ENCODE measurements at places on chromosomes 16 and 17.

DNA sequence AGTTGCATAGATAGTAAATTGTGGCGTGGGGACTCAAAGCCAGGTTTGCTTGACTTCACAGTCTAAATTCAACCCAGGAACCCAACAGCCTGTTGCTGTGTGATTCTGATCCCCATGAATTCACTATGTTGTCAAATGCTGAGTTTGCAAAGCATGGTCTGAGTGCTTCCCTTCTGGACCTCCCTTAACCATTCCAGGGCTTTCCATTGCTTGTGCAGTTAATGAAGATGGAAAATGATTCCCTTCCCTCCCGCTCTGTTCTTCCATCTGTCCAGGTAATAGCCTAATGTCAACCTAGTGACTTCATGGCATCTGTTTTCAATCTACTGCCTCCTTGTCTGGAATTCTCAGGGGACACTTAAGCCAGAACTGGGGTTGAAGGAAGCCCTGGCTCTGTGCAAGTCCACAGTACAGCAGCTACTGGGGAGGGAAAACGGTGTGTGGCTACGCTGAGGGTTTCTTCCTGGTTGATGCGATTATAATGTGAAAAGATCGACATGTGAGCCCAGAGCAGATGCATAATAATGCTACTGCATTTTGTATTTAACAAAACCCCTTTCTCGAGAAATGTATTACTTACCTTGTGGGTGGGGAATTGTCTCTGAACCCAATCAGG, 206.7 kb downstream of the CDH13 start:
- no peak for DNase-seq

GRCh38 chr16:88009563-88010342, 58.5 kb downstream of the BANP start:
- DNase-seq: peak; percentile 57

- DNase-seq: no peak
These were observed 112.9 kb upstream of the ZKSCAN2 start for GRCh38 chr16:25370541-25370940.

- no peak for DNase-seq
These were observed 3.2 kb downstream of the ACOX1 start for GRCh38 chr17:75975757-75976174.

DNA sequence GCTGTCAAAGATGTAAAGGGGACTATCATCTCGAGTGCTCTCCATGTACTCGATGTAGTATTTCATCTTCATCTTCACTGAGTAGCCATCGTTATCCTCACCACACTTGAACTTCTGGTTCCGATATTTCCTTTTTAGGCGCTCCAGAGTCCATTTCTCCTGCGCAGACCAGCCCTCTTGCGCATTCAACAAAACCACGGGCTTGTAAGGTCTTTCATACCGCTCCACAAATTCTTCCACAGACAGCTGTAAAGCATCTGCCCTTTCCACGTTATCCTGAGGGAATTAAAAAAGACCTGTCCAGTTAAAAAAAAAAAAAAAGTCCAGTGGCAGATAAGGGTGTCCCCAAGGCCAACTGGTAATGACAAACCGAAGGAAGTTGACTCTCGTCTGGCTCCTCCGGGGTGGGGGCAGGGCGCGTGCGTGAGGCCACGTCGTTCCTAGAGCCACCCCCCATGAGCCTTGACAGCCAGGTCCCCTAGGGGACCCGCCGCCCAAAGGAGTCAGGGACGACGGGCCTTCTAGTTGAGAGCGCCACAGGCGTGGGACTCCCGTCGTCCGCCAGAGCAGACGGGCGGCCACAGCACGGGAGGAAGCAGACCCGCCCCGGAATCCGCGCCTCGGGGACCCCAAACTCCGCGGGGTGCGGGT, 701 bp downstream of the JMJD6 start:
- no peak for DNase-seq

- no peak for DNase-seq
These were observed at the start of gene NME4 for GRCh38 chr16:397135-397661. Gene NME4, plus strand, starts transcription at chr16:397199. Its CDS starts 24 bp downstream, at chr16:397223.

- peak; percentile 92 for DNase-seq
These were observed 5.6 kb upstream of the MTSS2 start for GRCh38 chr16:70691223-70692129.

GRCh38 chr16:53773150-53773846, 69.3 kb downstream of the FTO start:
- peak; percentile 84 for DNase-seq

DNA sequence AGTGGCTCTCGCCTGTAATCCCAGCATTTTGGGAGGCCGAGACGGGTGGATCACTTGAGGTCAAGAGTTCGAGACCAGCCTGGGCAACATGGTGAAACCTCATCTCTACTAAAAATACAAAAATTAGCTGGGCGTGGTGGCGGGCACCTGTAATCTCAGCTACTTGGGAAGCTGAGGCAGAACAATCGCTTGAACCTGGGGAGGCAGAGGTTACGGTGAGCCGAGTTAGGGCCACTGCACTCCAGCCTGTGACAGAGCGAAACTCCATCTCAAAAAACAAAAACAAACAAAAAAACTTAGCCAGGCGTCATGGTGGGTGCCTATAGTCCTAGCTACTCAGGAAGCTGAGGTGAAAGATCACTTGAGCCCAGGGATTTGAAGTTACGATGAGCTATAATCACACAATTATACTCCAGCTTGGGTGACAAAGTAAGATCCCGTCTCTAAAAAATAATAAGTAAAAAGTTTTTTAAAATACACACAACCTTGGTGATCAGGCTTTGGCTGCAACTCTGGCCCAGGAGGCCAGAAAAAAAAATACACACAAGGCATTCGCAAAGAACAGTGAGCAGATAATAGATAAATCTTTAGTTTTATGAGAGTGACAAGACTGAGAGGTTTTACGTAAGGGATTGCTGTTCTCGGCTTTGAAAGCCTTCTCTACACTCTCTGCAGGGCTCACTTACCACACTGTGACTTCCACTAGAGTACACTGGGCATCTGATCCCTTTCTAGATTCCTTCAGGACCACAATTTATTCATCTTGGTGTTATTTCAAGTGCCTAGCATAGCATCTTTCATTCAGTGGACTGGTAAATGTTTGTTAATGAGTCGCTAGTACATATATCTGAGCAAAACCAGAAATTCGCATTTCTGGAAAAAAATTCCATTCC, 5.9 kb downstream of the GSPT1 start:
- no peak for DNase-seq

DNA sequence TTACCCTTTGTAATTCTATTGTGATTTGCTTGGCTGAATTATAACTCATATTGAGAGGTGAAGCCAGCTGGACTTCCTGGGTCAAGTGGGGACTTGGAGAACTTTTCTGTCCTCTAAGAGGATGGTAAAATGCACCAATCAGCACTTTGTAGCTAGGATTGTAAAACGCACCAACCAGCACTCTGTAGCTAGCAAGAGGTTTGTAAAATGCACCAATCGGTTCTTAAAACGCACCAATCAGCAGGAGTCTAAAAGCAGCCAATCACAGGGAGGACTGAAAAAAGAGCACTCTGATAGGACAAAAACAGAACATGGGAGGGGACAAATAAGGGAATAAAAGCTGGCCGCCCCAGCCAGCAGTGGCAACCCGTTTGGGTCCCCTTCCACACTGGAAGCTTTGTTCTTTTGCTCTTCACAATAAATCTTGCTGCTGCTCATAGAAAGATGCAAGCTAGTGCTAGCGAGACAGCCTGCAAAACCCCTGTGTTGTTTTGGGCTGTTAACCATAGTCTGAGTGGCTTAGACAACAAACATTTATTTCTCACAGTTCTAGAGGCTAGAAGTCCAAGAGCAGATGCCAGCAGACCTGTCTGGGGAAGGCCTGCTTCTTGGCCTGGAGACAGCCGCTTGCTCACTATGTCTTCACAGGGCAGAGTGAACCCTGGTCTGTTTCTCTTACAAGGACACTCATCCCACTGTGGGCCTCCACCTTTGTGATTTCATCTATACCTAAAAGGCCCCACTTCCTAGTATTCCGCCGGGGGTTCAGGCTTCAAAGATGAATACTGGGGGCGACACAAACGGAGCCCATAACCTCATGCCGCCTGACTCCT, 39.0 kb upstream of the CRISPLD2 start:
- DNase-seq: no peak

GRCh38 chr17:55056526-55056925, 88.0 kb downstream of the STXBP4 start:
- DNase-seq: no peak

- DNase-seq: no peak
These were observed 50.3 kb downstream of the KSR1 start for GRCh38 chr17:27506348-27507218.

- DNase-seq: no peak
These were observed 2.0 kb upstream of the VAMP2 start for GRCh38 chr17:8164815-8165131.

DNA sequence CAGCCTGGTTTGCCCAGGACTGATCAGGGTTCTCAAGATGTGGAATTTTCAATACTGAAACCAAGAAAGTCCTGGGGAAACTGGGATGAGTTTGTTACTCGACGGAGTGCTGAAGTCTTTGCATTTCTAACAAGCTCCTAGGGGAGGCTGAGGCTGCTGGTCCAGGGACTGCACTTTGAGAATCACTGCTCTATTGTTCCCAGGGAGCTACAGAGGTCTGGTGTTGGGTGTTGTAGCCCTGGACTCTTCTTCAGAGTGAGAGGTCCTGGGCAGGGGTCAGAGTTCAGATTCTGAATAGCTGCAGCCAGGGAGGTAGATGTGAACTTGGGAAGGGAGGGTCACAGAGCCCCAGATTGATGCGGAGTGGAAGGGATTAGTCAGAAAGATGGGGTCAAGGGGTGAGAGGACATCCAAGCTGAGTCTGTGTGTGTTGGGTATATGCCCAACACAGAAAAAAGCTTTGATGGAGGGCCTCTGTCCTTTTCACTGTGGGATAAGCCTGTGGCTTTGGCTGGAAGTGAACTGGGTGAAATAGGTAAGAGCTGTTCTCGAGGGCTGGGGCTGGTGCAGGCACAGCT, 14.1 kb downstream of the TMEM238L start:
- DNase-seq: no peak

DNA sequence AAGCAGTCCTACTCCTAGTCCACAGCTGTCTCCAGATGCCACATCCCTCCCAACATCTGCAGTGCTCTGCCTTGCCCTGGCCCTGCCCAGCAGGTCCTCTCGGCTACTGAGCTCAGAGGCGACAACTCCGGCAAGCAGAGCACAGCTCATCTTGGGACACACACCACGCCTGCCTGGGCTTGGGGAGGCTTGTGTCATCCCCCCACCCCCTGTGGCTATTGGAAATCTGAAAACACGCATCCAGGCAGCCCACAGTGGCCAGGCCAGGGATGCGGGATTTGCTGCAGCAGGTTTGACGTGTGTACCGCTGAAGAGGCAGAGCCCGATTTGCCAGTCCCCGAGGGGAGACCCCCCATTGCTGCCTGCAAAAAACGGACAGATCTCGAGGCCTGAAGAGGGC, 25.4 kb downstream of the MXRA7 start:
- no peak for DNase-seq

DNA sequence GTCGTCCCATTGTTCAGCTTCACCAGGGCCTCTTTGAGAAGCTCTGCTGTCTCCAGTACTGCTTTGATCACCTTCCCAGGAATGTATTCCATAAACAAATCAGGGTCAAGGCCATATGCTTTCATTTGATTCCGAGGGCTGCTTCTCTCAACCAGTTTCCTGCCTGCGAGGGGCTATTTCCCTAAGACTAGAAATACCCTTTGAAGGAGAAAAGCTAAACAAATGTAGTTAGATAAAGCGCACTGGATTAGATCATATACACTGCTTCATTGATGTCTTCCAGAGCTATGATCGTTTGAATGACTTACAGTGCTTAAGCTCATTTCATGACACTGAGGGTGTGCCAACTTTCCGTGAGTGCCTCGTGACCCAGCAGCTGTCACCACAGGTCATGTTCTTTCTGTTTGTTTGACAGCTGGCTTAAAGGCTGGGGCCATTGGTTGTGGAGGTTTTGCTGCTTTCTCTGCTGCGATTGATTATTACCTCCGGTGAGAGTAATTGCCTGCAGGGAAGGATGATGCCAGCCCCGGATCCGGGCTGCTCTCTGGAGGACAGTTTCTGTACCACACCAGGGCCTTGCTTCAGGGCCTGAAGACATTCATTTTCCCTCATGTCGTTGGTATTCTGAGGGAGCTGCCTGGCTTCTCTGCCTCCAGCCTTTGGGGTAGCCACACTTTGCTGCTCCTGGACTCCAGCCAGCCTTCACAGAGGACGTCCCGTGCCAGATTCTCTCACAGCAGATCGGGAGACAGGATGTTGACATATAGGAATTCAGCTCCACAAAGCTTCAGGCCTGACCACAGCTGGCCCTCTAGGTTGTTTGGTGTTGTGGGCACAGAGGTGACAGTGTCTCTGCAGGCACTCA, 3.9 kb downstream of the TIMM22 start:
- DNase-seq: peak; percentile 73

GRCh38 chr17:39122991-39123390, 28.4 kb downstream of the PLXDC1 start:
- no peak for DNase-seq

- no peak for DNase-seq
These were observed 15.7 kb downstream of the SLC52A1 start for GRCh38 chr17:5019475-5019956.

- DNase-seq: peak; percentile 82
These were observed 98.3 kb downstream of the PITPNC1 start for GRCh38 chr17:67475161-67475937.

- no peak for DNase-seq
These were observed 174.1 kb downstream of the RGS9 start for GRCh38 chr17:65311261-65311660.

GRCh38 chr16:2777903-2778629, 986 bp upstream of the ELOB start:
- DNase-seq: no peak
